Memory B cell (primary cell): ENCODE measurements at places on chromosomes 2 and 18.
A peak's percentile ranks its signal among the peaks of the same experiment; 100 is the strongest.

GRCh38 chr2:113157118-113157896 lies 16.5 kb upstream of the PSD4 start:
- peaks cover 13% of the 10 kb centered on the region for H3K4me1 ChIP-seq
- peak overlapping the region; percentile 83 for H3K4me3 ChIP-seq
- H3K27me3 ChIP-seq: no peaks in the 10 kb centered on the region
- no peaks in the 10 kb centered on the region for H3K36me3 ChIP-seq

DNA sequence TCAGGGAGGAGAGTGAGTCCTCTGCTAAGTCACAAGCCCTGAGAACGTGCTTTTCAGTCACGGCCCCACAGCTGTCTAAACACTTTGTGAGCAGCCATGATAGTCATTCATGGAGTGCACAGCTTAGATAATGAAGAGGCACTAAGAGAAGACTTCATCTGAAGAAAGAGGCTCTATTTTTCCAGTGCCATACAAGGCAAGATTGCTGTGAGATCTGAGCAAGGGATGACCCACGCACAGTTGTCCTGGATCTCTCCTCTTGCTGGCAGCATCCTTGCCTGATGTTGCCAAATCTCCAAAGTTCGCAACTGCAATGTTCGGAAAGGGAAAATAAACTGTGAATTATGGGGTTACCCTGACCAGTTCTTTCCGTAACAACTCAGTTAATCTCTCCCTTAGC lies 418.7 kb downstream of the MEIS1 start:
- no peak overlapping the region for H3K4me3 ChIP-seq
- H3K27me3 ChIP-seq: no peaks in the 10 kb centered on the region
- H3K27ac ChIP-seq: no peak overlapping the region
- no peak for DNase-seq
- H3K36me3 ChIP-seq: no peaks in the 10 kb centered on the region

- no peaks in the 10 kb centered on the region for H3K36me3 ChIP-seq
- H3K27me3 ChIP-seq: peaks cover 17% of the 10 kb centered on the region
- no peak overlapping the region for H3K27ac ChIP-seq
- peaks cover 15% of the 10 kb centered on the region for H3K4me1 ChIP-seq
Observed at GRCh38 chr2:41836948-41837347, 210.9 kb upstream of the PKDCC start.

- no peak for DNase-seq
- no peaks in the 10 kb centered on the region for H3K27me3 ChIP-seq
- no peak overlapping the region for H3K27ac ChIP-seq
- H3K4me3 ChIP-seq: no peak overlapping the region
- peaks cover 14% of the 10 kb centered on the region for H3K36me3 ChIP-seq
Observed at GRCh38 chr2:73588177-73588576, 54.0 kb downstream of the NAT8 start.

DNA sequence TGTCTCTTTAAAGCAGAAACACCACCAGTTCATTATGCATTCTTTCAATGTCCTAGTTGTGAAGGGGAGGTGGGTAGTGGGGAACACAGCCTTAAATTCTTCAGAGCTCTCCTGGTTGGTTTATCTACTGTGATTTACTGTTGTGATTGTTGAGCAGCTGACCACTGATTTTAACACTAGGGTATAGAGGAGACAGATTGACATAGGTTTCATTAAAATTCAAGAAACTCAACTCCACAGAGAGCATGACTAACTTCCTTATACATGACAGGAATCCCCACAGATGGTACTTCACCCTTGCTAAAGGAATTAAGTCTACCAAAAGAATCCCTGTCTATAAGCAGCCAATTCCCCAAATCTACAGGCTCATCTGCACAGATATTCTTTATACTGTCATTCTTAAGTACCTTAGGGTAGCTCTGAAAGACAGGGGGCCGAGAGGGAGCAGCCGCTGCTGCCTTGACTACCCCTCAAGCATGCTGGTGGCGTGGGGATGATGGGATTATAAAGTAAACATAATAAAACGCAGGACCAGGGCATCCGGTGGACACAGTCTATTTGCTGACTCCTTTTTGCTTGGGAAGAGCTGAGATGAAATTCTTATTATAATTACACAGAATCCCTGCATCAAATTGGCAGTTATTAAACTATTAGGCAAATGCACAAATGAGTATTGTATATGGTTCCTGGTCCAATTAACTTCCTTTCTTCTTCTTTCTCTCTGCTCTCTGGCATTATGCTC lies 1377.6 kb upstream of the PIK3C3 start:
- no peaks in the 10 kb centered on the region for H3K4me1 ChIP-seq
- no peak overlapping the region for H3K4me3 ChIP-seq
- DNase-seq: no peak
